HT-29 (cell line): ENCODE measurements at places on chromosomes 2 and 18. TPM values are rescaled to one million over a fixed set of nuclear protein-coding genes. Genes with fewer than 3 reads are reported as not detected.

FBXO41 gene
- total RNA-seq = 18.0 and 26.8 TPM in 2 replicates

WNT10A gene
- total RNA-seq = 14.9 and 18.7 TPM in 2 replicates

KCNJ3 gene
- total RNA-seq = 2.2 and 2.3 TPM in 2 replicates

ITPRIPL1 gene
- total RNA-seq = not detected in 2 replicates

NR4A2 gene
- total RNA-seq = 4.1 and 5.2 TPM in 2 replicates

CD8B2 gene
- total RNA-seq = not detected in 2 replicates

TCF23 gene
- not detected in 2 replicates for total RNA-seq

BCL2L11 gene
- total RNA-seq = 9.7 and 24.5 TPM in 2 replicates

PLEKHB2 gene
- total RNA-seq = 85.1 and 93.9 TPM in 2 replicates

CAPG gene
- 460 and 472 TPM in 2 replicates for total RNA-seq

SERPINB3 gene
- not detected in 2 replicates for total RNA-seq

GPR39 gene
- total RNA-seq = 17.0 and 18.0 TPM in 2 replicates

FBXO36 gene
- total RNA-seq = 0.48 and 0.81 TPM in 2 replicates

PTPN4 gene
- 45.4 and 69.3 TPM in 2 replicates for total RNA-seq

COL4A4 gene
- not detected in 2 replicates for total RNA-seq

PTPRN gene
- total RNA-seq = not detected in 2 replicates

SPHKAP gene
- not detected in 2 replicates for total RNA-seq
